Osteocyte (in vitro differentiated cells): ENCODE measurements at places on chromosomes 2 and 18. TPM values are rescaled to one million over a fixed set of nuclear protein-coding genes. Genes with fewer than 3 reads are reported as not detected.

The AQP12B gene
- not detected in 2 replicates for total RNA-seq

The TM4SF20 gene
- total RNA-seq, result not detected in 2 replicates

The ALKAL2 gene
- 50.0 and 52.9 TPM in 2 replicates for total RNA-seq

The NGEF gene
- total RNA-seq, result 0.26 and 0.27 TPM in 2 replicates

The PIEZO2 gene
- 134 and 139 TPM in 2 replicates for total RNA-seq

The ILKAP gene
- total RNA-seq, result 34.1 and 37.2 TPM in 2 replicates

The ELOA2 gene
- total RNA-seq, result not detected in 2 replicates

The ZNF521 gene
- 52.2 and 57.1 TPM in 2 replicates for total RNA-seq

The UGT1A7 gene
- total RNA-seq, result not detected in 2 replicates

DNA sequence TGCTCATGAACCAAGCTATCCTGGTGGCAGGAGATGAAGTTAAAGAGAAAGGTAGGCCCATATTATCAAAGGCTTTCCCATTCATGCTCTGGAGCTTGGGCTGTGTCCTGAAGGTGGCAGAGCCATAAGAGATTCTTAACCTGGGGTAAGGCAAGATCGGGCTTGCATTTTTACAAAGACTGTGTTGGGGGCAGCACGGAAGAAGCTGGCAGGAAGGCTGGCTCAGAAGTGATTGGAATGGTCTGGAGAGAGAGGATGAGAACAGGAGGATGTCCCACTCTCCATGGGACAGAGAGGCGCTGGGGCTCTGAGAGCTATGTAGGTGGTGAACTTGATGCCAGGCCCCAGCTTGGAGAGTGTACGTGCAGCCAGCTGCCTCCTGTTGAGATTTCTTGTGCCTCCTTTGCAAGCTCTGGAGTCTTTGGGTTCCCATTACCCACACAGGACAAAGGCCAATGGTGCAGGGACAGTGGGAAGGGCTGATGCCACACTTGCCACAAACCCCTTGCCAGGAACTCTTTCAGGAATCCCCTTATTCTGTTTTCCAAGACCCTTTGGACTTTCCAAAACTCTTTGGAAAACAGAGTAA is 40.6 kb upstream of the FZD5 start:
- no peak for DNase-seq

- DNase-seq, result no peak
These were observed 72.5 kb downstream of the GNAL start for GRCh38 chr18:11761553-11761952.

DNA sequence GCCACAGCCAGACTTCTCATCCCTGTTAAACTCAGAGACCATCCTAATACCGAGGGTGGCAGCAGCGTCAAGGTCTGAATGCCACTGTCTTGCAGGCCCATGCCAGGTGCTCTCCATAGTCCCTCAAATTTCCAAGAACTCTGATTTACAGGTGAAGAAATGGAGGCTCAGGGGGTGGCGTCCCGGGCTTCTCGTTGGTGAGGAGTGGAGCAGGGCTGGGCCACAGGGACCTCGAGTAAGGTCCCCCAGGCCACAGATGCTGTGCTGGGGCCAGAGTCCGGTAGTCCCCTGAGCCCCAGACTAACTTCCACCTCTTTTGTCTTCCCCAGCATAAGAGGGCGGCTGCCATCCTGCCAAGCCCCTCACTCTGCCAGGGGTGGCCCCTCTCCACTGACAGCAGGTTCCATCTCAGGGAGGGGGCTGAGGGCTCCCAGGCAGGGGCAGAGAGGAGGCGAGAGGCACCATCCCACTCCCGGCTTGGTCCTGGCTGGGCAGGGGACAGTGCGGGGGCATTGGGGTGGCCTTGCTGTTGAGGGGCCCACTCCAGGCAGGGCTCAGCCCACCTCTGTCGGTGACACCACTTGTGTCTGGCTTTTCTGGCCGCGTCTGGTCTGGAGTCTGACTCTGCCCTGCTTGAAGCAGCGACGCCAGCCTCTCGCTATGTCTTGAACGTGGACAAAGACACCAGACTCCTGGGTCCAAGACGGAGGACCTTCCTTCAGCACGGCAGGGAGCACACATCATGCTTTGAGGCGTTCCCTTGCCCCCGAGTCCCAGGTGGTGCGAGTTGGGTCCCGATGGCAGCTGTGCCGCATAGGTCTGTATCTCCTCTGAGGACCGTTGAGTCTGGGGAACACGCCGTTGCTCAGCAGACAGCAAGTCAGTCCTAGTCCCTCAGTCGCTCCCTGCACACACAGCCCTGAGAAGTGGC is 15.9 kb upstream of the KLHL30 start:
- no peak for DNase-seq

- no peak for DNase-seq
These were observed 20.6 kb upstream of the DSC1 start for GRCh38 chr18:31183302-31183701.

DNA sequence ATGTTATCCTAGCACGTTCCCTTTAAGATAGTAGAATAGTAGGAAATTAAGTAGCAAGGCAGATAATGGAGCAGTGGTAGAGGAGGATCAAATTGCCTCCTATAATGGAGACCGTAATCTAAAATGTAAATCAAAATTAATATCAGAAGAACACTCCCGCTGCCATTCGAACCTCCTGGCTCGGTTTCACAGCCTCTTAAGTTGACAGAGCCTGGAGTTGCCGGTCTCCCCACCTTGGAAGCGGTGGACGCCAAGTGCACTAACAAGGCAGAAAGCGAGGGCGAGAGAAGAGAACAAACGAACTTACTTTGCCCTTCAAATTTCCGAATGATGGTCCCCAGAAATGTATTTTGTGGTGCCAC is 450 bp downstream of the KCNH7 start:
- DNase-seq, result no peak

- DNase-seq, result no peak
These were observed 129.5 kb downstream of the RND3 start for GRCh38 chr2:150357770-150358467.

DNA sequence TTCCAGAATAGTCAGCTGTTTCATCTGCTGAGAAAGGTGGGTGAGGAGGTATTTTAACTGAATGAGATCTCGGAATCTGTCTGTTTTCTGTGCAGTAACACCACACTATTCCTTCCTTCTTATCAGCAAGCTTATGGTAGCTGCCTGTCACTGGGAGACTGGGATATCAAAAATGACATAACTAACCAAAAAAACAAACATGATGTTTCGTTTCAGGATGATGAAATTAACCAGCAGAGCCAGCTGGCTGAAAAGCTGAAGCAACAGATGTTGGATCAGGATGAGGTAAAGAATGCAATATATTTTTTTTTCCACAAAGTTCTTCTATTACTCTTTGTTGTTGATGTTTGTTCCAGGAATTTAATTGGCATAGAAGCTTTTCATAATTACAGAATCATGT is 59.8 kb upstream of the LYPD6B start:
- no peak for DNase-seq

DNA sequence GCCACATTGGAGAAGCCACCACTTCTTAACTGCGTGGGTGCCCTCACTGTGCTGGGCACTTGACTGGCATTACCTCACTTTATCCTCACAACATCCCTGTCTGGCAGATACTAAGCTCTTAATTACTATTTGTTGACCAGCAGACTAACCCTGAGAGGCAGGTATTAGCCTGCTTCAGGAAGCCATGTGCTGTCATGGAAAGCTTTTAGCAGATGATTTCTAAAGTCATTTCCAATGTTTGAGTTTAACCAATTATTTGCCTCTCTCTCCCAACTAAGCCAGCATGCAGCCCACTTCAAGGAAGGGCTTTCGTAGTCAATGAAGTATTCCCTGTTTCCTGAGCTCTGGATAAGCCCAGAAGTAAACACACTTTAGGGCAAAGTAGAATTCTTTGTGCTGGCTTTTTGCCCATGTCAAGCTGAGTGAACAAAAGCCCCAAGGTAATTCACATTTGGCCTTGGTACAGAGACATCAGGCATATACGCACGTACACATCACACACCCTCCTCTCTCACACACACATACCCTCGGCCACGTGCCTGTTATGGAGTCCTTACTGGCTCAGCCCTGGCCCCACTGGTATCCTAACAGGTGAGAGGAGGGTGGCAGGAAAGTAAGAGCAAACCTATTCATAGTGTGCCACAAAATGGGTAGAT is 108.6 kb downstream of the C1D start:
- no peak for DNase-seq

GRCh38 chr2:54090521-54091117 is 24.8 kb upstream of the ACYP2 start:
- no peak for DNase-seq

GRCh38 chr2:3563521-3563976 is 5.4 kb upstream of the RNASEH1 start:
- no peak for DNase-seq

GRCh38 chr2:33216508-33217182 is 259.8 kb upstream of the RASGRP3 start:
- DNase-seq, result no peak

GRCh38 chr2:108388045-108388444 is 10.3 kb downstream of the SULT1C4 start:
- DNase-seq, result no peak

DNA sequence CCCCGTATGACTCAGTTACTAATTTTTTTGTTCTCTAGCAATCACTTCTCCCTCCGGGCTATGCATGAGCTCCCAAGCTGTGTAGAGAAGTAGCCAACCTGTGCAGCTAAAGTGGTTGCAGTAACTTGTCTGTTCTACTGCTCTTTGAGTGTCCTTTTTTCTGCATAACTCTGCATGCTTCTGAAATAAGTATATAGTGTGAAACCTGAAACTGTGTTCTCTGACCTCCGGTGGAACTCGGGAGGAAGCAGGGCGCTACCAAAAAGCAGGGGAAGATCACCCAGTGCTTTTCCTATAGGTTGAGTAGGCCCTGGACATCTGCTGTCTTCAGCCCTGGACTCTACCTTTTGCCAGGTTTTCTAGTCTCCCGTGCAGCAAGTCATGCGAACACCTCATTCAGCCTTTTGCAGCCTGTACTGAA is 47.8 kb downstream of the PHLPP1 start:
- DNase-seq, result no peak

DNA sequence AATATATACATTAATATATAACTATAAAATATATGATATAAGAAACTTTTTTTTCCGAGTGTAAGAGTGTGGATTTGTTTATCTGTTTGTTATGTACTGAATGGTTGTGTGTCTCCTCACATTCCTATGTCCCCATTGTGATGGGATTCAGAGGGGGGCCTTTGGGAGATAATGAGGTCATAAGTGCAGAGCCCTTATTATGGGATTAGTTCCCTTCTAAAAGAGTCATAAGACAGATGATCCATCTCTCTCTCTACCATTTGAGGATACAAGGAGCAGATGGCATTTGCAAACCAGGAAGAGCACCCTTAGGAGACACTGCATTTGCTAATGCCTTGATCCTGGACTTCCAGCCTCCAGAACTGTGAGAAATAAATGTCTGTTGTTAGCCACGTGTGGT is 30.3 kb upstream of the SAP130 start:
- no peak for DNase-seq

- DNase-seq, result no peak
These were observed 246.0 kb downstream of the PARD3B start for GRCh38 chr2:204791230-204791629.

- DNase-seq, result no peak
These were observed 7.4 kb upstream of the LNPK start for GRCh38 chr2:176009445-176009844.

GRCh38 chr18:62588217-62588616 is 65.4 kb downstream of the ZCCHC2 start:
- no peak for DNase-seq

- DNase-seq, result no peak
These were observed 221.0 kb downstream of the CDH20 start for GRCh38 chr18:61554117-61554776.

- DNase-seq, result no peak
These were observed 7.1 kb upstream of the EML6 start for GRCh38 chr2:54716375-54716774.

GRCh38 chr18:50194631-50195532 is at the start of gene MYO5B:
MYO5B (minus strand) TSS chr18:50195147; CDS start chr18:50194793, 354 bp downstream.
- no peak for DNase-seq

DNA sequence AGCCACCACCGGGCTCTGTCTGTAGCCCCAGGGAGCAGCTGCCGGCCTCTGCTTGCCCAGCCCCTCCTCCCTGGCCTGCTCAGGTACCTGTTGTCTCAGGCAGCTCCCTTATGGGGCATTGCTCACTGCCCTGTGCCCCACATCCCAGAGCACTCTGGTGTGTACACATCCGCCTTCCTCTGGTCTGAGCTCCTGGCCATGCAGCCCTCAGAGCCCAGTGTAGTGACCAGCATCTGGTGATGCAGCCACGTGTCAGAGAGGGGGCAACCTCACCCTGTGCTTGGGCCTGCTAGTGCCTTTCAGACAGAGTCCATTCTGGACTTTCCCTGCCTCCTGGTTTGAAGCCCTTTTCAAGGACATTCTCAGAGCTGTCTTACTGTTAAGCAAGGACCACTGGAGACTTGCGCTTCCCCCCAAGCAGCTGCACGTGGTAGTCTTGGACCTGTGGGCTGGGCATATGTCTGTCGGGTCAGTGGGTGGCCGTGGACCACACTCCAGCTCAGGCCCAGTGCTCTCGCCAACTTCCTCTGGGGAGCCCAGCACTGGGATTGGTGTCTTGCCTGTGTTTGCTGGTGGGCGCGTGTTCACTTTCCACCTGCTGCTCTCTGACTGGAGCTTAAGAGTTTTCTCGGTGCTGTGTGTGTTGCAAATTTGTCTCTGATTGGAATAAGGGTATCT is 30.7 kb downstream of the DGKD start:
- no peak for DNase-seq

DNA sequence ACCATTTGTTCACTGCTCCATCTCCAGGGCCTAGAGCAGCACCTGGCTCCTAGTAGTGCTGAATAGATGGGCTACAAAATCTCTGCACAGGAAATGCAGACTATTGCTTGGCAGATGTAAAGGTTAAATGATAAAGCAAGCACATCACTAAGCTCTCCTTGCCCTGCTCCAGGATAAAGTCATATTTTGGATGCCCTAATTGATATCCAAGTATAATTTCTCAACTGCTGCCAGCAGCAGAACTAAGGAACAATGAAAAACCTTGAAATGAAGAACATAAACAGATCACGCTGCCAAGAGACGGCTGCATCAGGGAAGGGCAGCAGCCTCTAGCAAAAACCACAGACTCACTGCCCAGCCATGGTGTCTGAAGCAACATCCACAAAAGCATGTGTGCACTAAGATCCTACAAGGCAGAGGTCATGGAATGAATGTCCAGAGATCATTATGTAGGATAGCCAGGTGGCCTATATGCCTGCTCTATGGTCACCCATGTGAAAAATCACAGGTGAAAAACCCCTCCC is 134.7 kb downstream of the TMEM163 start:
- DNase-seq, result no peak
